ENCODE measurements at places on chromosomes 7 and 10. TPM values are rescaled to one million over a fixed set of nuclear protein-coding genes. Genes with fewer than 3 reads are reported as not detected.

Gene GOLGA7B
- total RNA-seq: 0.19 TPM

Gene MYL7
- total RNA-seq: not detected

Gene SPOCK2
- total RNA-seq: 15.3 TPM

Gene DOCK1
- 15.1 TPM for total RNA-seq

Gene TAS2R3
- total RNA-seq: 2.1 TPM

Gene KCNIP2
- total RNA-seq: 7.7 TPM

Gene SPDYE9
- total RNA-seq: 2.2 TPM

Gene THNSL1
- 8.1 TPM for total RNA-seq

Gene ANKRD61
- total RNA-seq: 5.9 TPM

Gene KIF20B
- total RNA-seq: 4.1 TPM

Data from motor neuron (in vitro differentiated cells).